ENCODE measurements at places on chromosomes 2 and 18.

- no peak for DNase-seq
Observed at GRCh38 chr2:165563468-165564225, 94.1 kb downstream of the CSRNP3 start.

GRCh38 chr2:7725171-7725849 is 808.1 kb downstream of the RNF144A start:
- no peak for DNase-seq

GRCh38 chr18:34933909-34934661 is 107.1 kb upstream of the MAPRE2 start:
- DNase-seq: no peak

DNA sequence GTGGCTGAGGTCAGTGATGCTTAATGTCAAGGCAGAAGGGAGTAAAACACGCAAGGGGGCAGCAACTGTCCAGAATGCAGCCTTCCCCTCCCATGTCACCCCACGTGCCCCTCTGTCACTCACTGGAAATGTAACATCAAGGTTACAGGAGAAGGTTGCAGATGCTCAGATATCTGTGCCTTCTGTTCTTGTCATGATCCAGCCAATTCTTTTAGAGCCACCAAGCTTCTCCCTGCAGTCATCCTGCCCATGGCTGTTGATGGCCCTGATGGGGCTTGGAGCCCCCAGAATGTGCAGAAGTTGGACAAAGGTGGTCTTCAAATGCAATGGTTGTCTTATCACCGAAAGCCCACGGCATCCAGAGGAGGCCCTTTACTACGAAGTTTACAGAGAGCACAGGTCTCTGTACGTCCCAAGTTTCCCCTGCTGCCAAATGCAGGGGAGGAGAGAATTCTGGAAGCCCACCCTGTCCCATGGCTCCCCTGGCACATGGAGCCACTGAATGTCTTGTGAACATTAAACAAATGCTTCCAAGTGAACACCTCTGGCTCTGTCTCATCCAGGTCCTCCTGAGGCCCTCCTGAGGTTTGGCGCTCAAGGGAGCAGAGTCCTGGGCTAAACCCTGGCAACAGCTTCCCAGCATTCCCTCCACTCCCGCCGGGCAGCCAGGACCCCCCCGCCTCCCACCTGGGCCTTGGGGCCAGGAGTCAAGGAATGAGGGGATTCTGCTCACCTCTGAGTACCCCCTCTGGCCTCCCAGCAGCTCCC is 4.5 kb upstream of the GPR55 start:
- DNase-seq: no peak

DNA sequence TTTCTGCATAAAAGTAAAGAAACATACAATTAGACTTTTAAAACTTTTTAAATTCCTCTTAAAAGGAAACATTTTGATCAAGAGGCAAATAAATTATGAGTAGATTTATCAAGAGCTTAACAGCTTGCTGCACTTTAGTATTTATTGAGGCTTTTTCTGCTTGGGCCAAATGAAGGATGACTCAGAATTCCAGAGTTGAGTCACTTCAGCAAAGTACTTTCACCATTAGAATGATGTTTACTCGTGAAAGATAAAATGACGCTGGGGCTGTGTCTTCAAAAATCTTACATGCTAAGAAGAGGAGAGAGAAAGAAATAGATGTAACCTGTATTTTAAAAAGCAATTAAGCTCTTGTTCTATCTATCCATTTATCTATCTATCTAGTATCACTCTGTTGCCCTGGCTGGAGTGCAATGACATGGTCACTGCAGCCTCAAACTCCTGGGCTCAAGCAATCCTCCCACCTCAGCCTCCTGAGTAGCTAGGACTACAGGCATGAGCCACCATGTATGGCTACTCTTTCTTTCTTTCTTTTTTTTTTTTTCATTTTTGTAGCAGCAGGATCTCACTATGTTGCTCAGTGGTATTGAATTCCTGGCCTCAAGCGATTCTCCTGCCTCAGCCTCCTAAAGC is 75.3 kb upstream of the RIOK3 start:
- DNase-seq: no peak

GRCh38 chr2:143885461-143885860 is 634.5 kb downstream of the ZEB2 start:
- DNase-seq: no peak

DNA sequence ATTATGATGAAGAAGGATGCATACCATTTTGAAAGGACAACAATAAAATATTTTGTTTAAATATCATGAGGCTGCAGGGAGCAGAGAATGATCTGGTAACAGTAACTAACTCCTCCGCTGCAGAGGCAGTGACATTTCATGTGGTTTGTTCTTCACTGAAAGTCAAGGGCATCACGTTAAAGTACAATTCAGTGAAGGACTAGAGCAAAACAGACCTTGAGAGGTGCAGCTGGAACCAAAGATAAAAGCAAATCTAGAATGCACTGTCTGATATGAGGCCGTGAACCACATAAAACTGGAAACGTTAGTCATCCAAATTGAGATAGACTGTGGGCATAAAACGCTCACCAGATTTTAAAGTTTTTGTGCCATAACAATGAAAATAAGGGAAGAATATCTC is 522.9 kb upstream of the TNP1 start:
- no peak for DNase-seq

GRCh38 chr2:163417596-163418337 is 318.0 kb downstream of the FIGN start:
- no peak for DNase-seq

- no peak for DNase-seq
Observed at GRCh38 chr2:119117408-119117807, 41.1 kb downstream of the C1QL2 start.

DNA sequence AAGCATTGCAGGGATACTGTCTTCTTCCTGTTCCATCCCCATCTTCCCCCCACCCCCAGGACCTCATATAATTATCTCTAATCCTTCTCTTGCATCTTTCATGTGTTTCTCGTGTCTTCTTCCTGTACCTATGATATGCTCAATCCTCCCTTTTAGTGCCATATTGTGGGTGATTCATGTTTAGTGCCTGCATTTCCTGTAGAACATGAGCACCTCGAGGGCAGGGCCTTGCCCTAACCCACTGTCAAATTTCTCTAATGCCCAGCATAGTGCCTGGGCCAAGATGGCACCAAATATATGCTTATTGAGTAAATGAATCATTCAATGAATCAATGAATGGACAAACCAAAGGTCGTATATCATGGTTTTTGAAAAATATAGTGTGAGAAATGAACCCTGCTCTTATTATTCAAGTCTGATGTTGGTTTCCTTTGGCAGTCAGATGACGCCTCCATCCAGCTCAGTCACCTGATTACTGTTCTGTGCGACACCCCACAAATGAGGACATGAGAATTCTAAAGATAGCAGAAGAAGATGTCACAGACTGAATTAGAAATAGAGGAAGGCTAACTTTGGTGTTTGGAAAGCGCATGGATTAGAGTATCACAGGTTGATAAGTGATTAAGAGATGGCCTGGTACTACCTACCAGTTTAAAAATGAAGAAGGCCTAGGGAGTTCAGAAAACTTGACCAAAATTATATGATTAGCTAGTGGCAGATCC is 278.4 kb downstream of the PRKCE start:
- DNase-seq: no peak

Measured in stimulated activated CD4-positive, alpha-beta T cell treated with anti-CD3 and anti-CD28 coated beads, Interleukin-12 subunit alpha, Interleukin-12 subunit beta, amount 100 ng/mL, for 48 hours (primary cell).